CD4-positive, alpha-beta T cell treated with Interleukin-6 at 100 ng/mL for 8 hours (primary cell): ENCODE measurements at places on chromosomes 13 and 19.
A peak's percentile ranks its signal among the peaks of the same experiment; 100 is the strongest.

- DNase-seq: no peak
These were observed 4.8 kb upstream of the CTXN1 start for GRCh38 chr19:7930765-7931164.

DNA sequence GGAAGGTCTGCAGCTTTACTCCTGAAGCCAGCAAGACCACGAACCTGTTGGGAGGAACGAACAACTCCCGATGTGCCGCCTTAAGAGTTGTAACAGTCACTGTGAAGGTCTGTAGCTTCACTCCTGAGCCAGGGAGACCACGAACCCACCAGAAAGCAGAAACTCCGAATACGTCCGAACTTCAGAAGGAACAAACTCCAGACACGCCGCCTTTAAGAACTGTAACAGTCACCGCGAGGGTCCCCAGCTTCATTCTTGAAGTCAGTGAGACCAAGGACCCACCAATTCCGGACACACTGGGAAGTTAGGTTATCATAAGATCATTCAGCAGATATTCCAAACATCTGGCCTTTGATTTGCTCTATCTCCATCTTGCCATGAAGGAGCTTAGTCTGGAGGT, 1623.0 kb downstream of the SLITRK1 start:
- no peak for DNase-seq

DNA sequence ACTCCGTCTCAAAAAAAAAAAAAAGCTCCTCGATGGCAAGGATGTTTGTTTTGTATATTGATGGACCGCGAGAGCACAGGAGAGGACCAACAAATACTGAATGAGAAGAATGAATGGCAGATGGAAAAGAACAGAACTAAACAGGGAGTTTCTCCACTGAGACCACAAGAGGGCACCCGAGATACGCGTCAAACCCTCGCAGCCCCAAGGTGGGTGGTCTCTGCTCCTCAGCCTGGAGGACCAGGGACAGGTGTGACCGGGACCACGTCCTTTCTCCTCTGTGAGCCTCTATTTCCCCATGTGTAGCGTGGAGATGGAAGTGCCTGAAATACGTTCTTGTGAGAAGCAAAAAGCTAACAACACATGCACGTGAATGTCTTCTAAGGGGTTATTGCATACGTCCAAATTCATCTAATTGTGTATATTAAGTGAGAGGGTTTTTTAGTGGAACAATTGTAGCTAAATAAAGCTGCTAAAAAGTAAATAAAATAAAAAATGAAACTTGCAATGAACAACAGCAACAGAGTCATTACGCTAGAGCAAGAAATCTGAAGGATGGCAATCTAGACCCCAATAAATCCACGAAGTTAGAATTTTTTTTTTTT, 8.3 kb upstream of the CDC42EP5 start:
- DNase-seq: peak; percentile 35

DNA sequence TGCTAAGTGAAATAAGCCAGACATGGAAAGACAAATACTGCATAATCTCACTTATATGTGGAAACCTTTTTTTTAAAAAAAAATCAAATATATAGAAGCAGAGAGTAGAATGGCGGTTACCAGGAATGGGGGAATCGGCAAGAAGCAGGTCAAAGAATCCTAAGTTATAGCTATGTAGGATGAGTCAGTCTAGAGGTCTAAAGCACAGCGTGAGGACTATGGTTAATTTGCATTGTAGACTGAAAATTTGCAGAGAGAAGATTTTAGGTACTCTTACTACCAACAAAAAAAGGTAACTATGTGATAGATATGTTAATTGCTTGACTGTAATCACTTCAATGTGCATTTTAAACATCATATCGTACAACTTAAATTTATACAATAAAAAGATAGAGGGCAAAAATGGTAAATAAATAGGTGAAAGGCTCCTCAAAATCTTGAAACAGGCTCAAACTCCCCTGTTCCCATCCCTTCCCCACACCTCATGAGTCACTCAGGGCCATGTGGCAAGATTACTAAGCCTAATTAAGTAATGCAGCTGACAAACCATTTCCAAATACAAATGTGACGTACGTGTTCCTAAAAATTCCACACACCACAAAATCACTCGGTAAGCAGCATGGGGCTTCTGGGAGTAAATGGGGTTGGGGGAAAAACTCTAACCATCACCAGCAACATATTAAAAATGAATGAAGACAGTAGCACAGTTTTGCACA, 159.0 kb downstream of the USP12 start:
- DNase-seq: no peak

DNA sequence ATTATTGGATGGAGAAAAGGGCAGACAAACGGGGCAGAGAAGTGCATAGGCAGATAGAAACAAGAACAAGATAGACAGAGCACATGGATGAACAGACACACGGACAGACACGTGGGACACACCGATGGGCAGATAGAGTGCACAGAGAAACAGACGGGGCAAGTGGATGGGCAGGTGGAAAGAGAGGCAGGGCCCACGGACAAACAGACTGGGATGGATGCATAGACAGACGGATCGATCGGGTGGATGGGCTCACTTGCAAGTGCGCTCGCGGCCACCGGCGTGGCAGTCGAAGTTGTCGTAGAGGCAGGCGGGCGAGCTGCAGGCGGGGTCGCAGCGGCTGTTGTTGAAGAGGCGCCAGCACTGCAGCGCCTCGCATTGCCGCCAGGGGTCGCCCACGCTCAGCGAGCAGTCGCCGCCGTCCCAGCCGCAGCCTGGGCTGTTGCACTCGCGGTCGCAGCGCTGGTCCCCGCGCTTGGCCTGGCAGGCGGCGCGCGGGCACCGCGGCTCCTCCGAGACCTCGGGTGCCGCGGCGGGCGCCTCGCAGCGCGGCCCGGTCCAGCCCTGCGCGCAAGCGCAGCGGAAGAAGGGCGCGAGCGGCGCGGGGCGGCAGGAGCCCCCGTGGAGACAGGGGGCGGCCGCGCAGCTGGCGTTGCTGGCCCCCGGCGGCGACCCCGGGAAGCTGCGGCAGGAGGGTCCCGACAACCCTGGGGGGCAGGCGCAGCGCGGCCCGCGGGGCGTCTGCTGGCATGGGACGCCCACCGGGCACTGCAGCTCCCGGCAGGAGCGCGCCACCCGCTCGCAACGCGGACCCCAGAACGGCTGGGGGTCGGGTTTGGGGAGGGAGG, 23.3 kb downstream of the NOTCH3 start:
- DNase-seq: peak; percentile 78

GRCh38 chr19:36460046-36460445, 29.3 kb downstream of the ZNF566 start:
- DNase-seq: no peak

DNA sequence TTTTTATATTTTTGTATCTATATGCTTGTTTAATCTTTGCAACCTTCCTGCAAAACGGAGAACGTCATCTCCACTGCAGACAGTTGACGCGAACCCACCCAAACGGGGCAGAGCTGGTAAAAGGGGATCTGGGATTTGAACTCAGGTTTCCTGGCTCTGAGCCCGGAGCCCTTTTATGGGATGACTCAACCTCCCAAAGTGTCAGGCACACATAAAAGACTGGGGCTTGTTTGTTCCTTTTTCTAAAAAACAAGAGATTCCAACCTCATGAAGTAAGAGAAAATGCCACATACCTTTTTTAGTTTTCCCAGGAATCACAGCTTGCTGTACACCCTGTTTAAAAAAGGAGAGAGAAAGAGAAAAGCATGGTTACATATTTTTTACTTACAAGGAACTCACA, 78.9 kb downstream of the GADD45B start:
- DNase-seq: no peak

DNA sequence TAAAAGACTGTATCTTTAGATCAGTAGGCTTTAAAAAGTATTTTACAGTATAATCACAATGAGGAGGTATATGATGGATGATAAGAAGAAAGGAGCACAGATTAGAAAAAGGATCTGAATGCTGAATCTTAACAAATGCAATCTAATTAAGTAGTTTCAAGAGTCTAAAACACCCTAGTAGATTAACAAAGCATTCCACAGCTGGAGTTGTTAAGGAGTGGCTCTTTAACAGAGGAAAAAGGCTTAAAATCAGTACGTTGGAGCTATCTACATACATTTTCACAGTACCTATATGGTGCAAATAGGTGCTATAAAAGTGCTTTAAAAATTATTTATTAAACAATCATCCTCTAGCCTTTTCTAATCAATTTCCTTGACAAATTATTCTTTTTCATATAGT, 34.5 kb downstream of the TSC22D1 start:
- no peak for DNase-seq

DNA sequence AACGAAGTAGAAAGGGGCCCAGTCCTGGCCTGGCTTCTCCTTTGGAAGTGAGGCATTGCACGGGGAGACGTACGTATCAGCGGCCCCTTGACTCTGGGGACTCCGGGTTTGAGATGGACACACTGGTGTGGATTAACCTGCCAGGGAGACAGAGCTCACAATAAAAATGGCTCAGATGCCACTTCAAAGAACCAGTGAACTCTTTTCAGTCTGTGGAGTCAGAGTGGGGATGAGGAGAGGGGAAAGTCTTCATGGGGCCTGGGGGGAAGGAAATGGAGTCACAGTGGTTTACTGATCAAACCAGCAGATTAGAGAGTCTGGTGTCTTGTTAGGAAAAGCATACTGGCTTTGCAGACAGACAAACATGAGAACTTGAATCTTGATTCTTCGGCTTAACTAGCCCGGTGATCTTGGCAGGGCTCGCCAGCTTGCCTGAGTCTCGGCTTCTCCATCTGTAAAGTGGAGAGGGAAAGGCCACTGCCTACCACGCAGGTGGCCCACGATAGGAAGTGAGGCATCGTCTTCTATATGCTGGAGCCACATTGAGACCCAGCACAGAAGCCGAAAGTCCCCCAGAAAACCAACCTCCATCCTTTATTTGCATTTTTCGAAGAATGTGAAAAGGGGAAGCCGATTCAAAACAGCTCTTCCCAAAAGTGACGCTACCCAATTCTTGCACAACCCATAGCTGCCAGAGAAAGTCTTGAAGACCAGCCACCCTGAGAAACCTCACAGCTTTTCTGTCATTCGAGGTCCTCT, at the start of gene FFAR1:
Gene FFAR1 (plus strand): TSS at position 732 of the 759 bp plus-strand sequence. CDS start 3,650 bp downstream, outside the sequence.
- peak; percentile 55 for DNase-seq

DNA sequence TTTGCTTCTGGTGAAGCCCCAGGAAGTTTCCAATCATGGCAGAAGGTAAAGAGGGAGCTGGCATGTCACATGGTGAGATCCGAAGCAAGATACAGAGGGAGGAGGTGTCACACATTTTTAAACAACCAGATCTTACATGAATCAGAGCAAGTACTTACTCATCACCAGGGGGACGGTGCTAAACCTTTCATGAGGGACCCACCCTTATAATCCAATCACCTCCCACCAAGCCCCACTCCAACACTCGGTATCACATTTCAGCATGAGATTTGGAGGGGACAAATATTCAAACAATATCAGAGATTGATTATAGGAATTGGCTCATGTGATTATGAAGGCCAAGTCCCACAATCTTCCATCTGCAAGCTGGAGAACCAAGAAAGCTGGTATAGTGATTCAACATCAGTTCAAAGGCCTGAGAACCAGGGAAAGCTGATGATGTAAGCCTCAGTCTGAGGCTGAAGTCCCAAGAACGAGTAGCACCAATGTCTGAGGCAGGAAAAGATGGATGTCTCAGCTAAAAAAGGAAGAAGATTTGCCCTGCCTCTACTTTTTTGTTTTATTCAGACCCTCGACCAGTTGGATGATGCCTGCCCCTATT, 58.6 kb upstream of the WDFY2 start:
- DNase-seq: no peak

DNA sequence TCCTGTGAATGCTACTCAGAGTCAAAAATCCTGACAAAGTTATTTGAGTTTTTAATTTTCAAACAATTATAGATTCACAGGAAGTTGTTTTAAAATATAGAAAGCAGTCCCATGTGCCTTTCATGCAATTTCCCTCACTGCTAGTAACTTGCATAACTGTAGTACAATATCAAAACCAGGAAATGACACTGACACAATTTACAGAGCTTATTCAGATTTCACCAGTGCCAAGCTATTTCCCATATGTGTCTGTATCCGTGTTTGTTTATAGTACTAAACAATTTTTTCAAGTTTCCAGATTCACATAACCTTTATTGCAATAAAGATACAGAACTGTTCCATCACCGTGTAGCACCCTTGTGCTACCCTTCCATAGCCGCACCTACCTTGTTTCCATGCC, 934.6 kb downstream of the PCDH17 start:
- no peak for DNase-seq

DNA sequence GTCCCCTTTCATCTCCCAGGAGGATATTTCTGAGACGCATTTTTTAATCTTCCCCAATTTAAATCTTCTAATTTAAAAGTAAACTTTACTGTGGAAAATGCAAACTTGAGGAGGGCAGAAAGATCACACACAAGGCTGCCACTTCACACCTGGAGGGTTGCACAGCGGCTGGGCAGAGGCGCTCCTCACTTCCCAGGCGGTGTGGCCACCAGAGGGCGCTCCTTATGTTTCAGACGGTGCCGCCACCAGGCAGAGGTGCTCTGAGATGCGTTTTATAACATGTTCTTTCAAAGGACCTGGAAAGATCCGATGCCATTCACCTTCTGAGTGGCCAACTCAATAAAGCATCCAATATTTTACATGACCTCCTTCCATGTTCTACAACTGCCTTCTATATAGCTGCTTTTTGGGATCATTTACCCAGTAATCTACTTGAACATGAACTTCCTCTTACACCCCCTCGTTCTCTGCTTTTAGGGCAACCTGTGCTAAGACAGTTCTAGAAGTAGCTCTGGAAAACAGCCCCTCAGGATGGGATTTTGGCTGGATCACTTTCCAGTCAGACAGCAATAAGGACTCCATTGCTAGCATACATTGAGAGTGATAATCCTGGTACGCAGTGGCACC, 14.8 kb upstream of the MTUS2 start:
- no peak for DNase-seq

- no peak for DNase-seq
These were observed 408.3 kb downstream of the KLF5 start for GRCh38 chr13:73467125-73467524.

DNA sequence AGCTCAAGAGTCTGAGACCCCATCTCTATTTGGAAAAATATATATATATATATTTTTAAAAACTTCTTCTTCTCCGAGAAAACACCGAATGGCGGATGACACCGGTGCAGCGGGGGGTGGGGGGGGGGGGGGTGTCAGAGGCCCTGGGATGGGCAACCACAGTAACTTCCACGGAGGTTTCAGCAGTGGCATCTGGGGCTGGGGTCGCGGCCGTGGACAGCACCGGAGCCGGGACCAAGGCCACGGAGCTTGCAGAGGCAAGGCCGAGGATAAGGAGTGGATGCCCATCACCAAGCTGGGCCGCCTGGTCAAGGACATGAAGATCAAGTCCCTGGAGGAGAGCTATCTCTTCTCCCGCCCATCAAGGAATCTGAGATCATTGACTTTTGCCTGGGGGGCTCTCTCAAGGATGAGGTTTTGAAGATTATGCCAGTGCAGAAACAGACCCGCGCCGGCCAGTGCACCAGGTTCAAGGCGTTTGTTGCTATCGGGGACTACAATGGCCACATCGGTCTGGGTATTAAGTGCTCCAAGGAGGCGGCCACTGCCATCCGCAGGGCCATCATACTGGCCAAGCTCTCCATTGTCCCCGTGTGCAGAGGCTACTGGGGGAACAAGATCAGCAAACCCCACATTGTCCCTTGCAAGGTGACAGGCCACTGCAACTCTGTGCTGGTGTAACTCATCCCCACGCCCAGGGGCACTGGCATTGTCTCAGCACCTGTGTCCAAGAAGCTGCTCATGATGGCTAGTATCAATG, 59.0 kb downstream of the EPS15L1 start:
- DNase-seq: no peak
